ENCODE measurements at places on chromosomes 3 and 15.

DNA sequence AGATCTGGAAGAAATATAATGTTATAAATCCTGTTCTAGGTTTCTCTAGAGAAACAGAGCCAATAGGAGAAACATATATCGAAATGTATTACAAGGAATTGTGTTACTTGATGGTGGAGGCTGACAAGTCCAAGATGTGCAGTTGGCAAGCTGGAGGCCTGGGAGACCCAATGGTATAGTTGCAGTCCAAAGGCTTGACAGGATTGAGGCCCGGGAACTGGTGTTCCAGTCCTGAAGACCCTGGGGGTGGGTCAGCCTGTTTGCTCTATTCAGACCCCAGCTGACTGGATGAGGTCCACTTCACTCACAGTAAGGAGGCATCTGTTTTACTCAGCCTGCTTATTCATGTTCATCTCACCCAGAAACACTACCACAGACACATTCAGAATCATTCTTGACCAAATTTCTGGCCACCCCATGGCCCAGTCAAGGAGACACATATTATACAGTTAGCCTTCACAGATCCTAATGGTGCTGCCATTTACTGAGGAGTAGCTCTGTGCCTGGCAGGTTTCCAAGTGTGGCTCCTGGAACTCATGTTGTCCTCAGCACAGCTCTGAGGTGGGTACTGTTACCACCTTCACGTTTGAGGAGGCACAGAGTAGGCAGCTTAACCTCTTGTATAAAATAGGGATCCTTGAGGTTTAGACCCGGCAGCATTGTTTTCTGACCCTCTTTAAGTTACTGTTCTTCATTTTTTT, 3.7 kb downstream of the TRAK1 start:
- no peak for DNase-seq

GRCh38 chr3:177251755-177252154, 54.5 kb upstream of the TBL1XR1 start:
- no peak for DNase-seq

DNA sequence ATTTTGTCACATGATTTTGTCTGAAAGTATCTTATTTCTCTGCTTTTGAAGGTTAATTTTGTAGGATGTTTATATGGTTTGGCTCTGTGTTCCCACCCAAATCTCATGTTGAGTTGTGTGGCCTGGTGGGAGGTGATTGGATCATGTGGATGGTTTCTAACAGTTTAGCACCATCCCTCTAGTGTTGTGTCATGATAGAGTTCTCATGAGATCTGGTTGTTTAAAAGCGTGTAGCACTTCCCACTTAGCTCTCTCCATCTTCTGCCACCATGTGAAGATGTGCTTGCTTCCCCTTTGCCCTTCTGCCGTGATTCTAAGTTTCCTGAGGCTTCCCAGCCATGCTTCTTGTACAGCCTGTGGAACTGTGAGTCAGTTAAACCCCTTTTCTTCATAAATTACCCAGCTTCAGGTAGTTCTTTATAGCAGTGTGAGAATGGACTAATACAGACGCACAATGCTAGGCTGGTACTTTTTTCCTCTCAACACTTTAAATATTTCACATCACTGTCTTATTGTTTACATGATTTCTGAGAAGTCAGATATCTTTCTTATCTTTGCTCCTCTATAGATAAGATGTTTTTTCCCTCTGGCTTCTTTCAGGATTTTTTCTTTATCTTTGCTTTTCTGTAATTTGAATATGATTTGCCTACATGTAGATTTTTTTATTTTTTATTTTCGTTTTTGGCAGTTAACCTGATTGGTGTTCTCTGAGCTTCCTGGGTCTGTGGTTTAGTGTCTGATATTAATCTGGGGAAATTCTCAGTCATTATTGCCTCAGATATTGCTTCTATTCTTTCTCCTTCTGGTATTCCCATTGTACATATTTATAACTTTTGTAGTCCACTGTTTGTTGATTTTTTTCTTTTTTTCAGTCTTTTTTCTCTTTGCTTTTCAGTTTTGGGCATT, 22.2 kb downstream of the BTD start:
- DNase-seq, result no peak

DNA sequence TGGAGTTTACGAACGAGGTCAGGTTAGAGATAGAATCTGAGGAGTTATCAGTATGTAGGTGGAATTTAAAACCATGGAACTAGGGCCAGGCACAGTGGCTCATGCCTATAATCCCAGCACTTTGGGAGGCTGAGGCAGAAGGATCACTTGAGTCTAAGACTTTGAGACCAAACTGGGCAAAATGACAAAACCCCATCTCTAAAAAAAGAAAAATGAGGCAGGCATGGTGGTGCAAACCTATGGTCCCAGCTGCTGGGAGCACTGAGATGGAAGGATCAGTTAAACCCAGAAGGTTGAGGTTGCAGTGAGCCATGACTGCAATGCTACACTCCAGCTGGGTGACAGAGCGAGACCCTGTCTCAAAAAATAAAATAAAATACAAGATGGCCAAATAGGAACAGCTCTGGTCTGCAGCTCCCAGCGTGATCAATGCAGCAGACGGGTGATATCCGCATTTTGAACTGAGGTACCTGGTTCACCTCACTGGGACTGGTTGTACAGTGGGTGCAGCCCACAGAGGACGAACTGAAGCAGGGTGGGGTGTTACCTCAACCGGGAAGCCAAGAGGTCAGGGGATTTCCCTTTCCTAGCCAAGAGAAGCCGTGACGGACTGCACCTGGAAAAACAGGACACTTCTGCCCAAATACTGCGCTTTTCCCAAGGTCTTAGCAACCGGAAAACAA, 33.3 kb downstream of the ZMAT3 start:
- no peak for DNase-seq

DNA sequence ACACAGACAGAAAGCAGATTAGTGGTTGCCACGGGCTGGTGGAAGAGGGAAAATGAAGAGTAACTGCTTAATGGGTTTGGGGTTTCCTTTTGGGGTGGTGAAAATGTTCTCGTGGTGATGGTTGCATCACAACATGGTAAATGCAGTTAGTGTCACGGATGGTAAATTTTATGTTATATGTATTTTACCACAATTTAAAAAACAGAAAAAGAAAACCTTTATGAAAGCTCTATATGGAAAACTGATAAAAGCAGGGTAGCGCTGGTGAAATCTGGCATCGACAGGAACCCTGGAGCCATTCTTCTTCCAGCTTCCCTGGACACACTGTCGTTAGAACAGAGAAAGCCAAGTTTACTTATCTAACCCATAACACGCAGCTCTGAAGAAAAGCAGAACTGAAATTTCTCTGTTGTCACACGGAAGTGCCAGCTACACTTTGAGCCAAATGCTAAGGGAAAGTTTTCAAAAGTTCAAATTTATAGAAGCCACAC, 287.7 kb upstream of the NR2F2 start:
- no peak for DNase-seq

DNA sequence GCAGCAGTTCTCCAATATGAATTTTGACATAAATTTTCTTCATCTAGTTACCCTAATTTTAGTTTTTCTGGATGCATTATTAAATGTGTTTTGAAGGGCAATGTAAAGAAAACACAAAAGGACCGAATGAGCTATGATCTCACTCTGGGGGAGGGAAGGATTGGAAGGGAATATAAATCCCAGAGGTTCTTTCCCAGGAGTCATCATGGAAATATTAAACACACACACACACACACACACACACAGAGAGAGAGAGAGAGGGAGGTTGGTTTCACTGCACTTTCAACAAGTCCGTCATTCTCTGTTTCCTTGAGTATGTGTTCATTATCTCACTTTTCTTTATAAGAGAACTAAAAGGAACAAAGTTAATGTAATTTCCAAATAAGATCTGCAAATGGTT, 70.7 kb upstream of the DCBLD2 start:
- no peak for DNase-seq

GRCh38 chr3:80526153-80526552, 758.4 kb upstream of the ROBO1 start:
- DNase-seq, result no peak

DNA sequence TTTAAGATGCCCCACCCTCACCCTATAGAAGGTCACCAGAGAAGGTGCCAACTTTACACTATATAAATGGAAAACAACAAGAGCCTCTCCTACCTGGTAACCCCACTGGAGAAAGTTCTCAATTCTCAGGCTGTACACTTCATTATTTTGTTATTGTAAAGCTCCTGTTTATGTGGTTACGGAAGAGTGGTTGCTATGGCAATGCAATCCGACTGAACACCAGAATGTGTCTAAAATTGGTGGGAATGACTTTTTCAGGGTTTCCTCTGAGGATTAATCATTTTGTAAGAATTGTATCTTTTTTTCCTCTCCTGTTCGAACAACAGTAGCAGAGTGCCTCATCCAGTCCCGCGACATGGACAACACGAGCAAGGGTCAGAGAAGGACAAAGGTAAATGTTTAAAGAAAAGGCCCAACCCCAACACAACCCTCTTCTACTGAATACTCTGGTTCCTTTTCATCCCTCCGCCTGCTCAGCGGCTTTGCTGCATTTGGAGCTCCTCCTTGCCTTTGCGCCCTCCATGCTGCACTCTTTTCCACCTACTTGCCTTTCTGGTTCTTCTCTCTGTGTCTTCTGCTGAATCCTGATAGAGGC, 45.3 kb downstream of the DGKG start:
- DNase-seq, result no peak

DNA sequence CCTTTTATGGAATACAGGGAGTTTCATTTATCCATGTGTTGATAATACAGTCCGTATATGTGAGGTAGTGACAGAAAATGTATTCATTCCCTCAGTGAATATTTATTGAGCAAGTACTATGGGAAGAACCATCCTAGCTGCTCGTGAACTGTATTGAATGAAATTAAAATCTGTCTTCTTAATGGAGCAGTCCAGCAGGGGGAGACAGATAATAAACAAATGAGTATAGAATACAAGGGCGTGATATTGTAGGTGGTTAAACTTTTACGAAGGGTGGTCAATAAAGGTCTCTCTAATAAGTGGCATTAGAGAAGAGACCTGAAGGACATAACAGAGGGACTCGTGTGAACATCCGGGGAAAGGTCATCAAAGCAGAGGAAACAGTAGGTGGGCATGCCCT, 62.7 kb upstream of the OSTN start:
- DNase-seq, result no peak

GRCh38 chr15:80999623-81000036, 1.1 kb upstream of the TLNRD1 start:
- peak; percentile 69 for DNase-seq

DNA sequence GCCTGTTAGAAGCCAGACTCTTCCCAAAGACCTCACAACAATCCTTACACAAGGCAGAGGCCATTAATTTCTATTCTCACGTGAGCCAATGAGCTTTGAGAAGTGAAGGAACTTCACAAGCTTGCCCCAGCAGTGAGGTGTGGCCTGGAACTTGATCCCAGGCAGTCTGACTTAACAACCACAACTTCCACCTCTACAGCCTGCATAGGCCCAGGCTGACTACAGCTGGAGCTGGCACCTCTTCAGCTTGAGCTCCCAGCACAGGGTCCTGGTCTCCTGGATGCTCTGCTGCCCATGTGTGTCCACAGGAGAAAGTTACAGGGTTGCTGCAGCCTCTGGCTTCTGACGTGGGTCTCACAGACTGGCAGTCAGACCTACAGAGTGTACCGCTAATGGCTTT, 111.0 kb downstream of the ERC2 start:
- DNase-seq, result no peak

DNA sequence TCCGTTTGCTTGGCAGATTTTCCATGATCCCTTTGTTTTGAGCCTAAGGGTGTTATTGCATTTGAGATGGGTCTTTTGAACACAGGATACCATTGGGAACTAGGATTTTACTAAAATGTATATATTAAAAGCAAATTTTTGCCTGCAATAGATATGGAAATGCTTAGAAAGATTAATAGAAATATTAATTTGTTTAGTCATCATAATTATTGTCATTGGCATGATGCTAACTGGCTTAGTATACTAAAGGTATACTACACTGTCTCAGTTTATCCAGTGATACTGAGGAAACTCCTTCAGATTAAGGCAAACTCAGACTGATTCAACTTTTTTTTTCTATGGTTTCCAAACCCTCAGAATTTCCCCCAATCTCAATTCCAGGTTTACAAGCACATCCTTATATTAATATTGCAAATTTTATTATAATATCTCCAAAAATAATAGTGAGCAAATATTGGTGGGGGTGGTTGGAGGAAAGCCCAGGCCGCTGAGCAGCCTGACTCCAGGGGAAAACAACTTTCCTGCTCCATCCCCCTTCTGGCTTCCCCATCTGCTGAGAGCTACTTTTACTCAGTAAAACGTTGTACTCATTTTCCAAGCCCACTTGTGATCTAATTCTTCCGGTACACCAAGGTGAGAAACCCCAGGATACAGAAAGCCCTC, 291.7 kb downstream of the EPHA6 start:
- no peak for DNase-seq

DNA sequence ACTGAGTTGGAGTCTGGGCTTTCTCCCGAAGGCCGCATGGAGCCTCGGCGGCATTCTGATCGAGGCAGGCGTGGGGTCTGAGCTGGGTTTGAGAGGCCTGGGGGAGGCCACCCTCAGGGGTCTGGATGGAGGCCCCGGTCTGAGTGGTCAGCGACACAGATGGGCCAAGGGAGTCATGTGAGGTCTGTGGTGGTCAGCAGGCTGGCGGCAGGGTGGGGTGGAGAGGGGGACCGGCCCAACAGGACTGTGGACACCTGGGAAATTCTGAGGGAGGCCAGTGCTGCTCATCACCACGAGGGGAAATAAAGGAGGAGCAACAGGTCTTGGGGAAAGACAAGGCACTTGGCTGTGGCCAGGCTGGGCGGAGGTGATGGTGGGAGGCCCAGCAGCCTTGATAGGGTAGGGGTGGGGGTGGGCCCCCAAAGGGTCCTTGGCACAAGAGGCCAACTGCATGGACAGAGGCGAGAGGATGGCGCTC, 16.2 kb downstream of the CTSH start:
- DNase-seq, result no peak

- no peak for DNase-seq
Observed at GRCh38 chr15:100116416-100117190, 225.2 kb downstream of the ADAMTS17 start.

DNA sequence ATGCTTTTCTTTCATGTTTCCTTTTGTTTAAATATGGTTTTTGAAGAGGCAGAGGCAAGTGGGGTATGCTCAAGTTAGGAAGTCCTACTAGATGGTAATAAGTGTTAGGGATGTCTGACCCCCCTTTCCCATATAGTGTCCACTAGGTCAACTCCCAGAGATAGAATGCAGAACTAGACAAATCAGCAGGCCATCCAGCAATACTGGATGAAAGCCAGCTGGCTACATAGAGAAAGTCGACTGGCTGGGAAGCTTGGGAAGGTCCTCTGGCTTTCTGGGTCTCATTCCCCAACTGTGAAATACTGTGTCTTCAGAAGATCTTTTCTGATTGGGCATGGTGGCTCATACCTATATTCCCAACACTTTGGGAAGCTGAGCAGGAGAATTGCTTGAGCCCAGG, 113.8 kb downstream of the SNRK start:
- no peak for DNase-seq

GRCh38 chr3:177703788-177704187, 506.5 kb upstream of the TBL1XR1 start:
- no peak for DNase-seq

- no peak for DNase-seq
Observed at GRCh38 chr3:63482341-63482740, 170.1 kb upstream of the SNTN start.

- no peak for DNase-seq
Observed at GRCh38 chr15:69414701-69415167, 585 bp downstream of the KIF23 start.
